Iris pigment epithelial cell (primary cell): ENCODE measurements at places on chromosomes 4 and X.
A peak's percentile ranks its signal among the peaks of the same experiment; 100 is the strongest.

- DNase-seq, result no peak
Measured at GRCh38 chr4:87662871-87663270, 12.8 kb downstream of the DMP1 start.

GRCh38 chrX:38220415-38221390 lies at the start of gene SRPX:
Gene SRPX (minus strand): TSS chrX:38220871. CDS start chrX:38220792, 79 bp downstream.
- DNase-seq, result peak; percentile 25

DNA sequence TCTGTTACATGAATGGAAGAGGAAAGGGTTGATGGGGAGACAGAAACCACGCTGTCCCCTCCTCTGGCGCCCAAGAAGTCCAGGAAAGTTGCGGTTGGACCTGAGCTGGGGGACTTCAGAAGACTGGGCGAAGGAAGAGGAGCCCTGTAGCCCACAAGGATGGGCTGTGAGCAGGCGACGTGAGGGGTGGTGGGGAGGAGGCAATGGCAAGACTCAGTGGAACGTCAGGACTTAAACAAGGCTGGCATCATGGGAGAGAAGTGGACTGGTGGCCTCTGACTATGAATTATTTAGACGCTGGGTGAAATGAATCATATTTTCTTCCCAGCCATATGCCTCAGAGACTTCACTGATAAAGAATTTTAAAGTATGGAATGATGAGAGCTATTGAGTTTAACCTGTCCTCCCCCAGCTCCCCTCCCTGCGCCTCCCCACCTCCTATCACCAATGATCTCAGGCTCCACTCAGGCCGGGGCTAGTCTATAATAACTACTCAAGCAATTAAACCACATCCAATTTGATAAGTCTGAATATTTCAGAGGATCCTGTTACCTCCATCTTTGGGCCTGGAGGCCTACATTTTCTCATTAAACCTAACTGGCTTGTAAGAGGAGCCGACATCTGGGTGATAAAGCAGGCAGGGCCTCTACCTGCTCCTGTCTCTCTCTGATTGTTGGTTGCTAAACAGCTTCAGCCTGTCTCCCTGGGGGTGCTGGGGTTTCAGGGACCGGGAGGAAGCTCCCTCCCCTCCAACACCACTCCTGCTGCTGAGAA lies 63.6 kb downstream of the SMIM20 start:
- no peak for DNase-seq

DNA sequence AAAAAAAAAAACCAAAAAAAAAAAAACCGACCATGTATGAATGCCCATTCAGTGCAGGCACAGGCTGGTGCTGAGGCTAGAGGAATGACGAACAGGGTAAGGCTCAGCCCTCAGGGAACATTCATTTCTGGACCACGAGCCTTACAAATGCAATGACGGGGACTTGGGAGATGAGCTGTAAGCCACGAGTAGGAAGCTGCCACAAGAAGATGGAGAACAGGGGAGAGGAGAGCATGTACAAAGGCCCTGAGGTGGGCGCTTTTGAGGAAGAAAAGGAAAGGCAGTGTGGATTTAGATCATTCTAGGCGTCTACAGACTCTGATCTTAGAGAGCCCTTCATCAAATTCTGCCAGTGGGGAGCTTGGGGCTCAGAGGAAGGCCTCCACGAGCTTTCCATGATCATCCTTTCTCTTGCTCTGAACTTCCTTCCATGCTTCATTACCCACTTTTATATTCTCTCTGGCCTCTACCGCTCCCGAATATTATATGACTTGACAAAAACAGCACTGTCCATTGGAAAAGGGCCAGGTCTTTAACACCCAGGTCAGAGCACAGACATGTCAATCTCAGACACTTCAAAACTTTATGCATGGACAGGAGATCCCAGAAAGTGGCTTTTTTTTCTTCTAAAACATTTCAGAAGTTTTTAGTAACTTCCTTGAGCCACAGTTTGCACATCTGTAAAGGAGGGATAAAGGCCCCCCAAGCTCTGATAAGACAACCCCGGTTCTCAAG lies 3.3 kb upstream of the ZNF518B start:
- DNase-seq, result no peak

DNA sequence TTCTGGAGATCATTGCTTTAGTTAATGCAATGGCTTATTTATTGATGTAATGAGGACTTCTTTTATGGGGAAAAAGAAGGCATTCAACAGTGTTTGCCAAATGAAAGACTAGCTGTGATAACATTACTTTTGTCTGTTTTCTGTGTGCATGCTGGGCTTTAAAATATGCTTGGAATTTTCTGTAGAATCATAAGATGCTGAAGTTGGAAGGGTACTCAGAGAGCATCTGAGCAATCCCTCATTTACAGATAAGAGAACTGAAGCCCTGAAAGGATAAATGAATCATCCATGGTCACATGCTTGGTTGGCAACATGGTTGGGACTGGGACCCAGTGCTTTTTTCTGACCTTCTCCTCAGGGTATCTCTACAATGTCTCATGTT lies 31.4 kb upstream of the PITX2 start:
- DNase-seq, result peak; percentile 80

GRCh38 chrX:139739138-139739537 lies 31.2 kb upstream of the MCF2 start:
- DNase-seq, result peak; percentile 26

DNA sequence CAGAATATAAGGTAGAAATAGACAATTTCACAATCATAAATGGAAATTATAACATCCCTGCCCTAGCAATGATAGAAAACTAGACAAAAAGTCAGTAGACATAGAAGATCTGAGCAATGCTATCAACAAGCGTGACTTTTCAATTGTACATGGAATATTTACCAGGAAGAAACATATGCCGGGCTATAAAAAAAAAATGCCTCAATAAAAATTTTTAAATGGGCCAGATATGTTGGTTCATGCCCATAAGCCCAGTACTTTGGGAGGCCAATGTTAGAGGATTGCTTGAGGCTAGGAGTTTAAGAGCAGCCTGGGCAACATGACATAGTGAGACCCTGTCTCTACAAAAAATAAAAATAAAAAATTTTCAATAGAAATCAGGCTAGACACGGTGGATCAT lies 5.3 kb upstream of the MTNR1A start:
- DNase-seq, result no peak

- no peak for DNase-seq
Measured at GRCh38 chrX:68190799-68191198, 242.5 kb downstream of the OPHN1 start.

GRCh38 chr4:7663075-7663541 lies 228.4 kb upstream of the PSAPL1 start:
- DNase-seq, result no peak

GRCh38 chr4:6776920-6777635 lies 5.4 kb upstream of the KIAA0232 start:
- no peak for DNase-seq

DNA sequence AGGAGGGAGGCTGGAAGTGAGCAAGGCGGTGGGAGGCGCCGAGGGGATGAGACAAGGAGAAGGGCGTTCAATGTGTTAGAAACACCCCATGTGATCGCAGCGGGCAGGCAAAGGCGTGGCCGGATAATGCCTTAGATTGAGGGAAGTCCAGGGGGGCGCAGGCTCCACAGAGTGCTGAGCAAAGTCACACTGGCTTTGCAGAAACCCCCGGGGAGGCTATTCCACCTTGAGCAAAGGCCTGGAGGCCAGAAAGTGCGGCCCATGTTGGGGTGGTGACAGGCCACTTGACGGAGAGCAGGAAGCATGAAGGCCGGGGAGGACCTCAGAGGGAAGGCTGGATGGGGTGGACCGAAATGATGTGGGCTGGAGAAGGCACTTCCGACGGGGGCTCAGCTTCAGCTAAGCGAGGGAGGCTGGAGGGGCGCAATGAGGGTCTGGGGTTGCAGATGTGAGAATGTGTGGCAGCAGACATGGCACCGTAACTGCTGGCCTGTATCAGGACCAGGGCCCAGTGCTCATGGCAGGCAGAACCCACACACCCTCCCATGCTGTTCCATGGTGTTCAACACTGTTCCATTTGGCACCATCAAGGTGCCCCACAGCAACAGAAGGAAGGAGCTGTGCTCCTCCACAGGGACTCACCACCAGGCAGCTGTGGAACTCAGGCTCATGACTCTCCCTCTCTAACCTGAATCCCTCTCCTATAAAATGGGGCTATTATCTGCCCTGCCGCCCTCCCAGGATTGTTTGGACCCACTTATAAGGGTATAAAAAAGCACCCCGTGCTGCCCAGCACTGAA lies 50.3 kb downstream of the HMX1 start:
- DNase-seq, result no peak

GRCh38 chr4:52037689-52038102 lies 403 bp downstream of the SGCB start:
- peak; percentile 45 for DNase-seq

- peak; percentile 36 for DNase-seq
Measured at GRCh38 chr4:21858971-21859370, 89.6 kb downstream of the KCNIP4 start.

GRCh38 chrX:132394591-132394990 lies 94.2 kb downstream of the MBNL3 start:
- no peak for DNase-seq

GRCh38 chr4:89249313-89249712 lies 58.3 kb downstream of the GPRIN3 start:
- no peak for DNase-seq

GRCh38 chr4:26171501-26171900 lies 149.3 kb upstream of the RBPJ start:
- no peak for DNase-seq

DNA sequence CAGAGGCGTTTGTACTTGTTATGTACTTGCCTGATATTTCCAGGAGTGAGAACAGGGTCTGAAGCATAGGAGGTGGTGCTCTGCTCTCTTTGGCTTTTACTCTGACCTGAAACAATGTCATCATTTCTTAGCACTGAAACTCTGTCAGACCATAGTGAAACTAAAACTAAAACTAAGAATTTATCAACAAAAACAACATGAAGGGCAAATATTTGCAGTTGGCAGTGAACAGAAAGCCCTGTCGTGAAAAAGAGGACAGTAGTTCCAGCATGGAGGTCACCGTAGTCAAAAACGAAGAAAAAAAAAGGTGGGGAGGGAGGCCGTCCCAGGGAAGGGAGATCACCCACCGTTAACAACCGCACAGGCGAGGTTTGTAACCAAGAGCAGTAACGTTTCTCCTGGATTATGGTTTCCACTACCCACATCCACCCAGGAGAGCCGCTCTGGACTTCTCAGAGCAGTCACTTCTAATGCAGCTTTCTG lies 97.5 kb downstream of the ANK2 start:
- no peak for DNase-seq

GRCh38 chr4:10983885-10984640 lies 299.5 kb upstream of the CLNK start:
- no peak for DNase-seq

DNA sequence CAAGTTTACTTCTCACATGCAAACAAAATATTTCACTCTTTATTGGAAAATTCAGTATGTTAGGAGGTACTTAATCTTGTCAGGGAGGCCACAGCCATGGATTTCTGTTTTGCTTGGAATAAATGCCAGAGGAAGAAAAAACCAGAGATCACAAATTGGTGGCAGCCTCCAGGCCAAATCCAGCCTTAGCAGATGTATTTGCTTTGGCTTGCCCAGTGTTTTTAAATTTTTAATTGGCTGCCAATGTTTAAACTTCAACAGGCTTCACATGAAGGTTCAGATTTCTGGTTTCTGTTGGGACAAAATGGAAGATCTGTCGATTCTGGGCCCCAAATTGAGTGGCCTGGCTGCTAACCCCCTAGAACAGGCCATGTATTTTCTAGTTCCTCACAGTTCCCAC lies 19.2 kb downstream of the YY2 start:
- DNase-seq, result no peak

DNA sequence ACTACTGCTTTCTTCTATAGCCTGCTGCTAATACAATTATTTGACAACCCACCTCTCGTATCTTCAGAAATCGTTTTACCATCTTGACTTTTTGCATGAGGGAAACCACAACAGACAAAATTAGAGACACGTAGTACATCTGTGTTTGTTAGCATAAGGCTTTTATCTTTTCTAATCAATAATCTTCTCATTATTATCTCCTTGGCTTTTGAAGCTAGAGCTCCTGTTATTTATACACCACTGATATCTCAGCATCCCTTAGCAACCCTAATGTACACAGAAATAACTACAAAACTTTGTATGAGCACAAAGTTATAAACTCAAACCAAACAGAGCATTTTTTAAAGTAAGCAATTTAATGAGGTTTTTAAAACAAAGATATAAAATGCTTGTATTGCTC lies 39.7 kb downstream of the CORIN start:
- no peak for DNase-seq

DNA sequence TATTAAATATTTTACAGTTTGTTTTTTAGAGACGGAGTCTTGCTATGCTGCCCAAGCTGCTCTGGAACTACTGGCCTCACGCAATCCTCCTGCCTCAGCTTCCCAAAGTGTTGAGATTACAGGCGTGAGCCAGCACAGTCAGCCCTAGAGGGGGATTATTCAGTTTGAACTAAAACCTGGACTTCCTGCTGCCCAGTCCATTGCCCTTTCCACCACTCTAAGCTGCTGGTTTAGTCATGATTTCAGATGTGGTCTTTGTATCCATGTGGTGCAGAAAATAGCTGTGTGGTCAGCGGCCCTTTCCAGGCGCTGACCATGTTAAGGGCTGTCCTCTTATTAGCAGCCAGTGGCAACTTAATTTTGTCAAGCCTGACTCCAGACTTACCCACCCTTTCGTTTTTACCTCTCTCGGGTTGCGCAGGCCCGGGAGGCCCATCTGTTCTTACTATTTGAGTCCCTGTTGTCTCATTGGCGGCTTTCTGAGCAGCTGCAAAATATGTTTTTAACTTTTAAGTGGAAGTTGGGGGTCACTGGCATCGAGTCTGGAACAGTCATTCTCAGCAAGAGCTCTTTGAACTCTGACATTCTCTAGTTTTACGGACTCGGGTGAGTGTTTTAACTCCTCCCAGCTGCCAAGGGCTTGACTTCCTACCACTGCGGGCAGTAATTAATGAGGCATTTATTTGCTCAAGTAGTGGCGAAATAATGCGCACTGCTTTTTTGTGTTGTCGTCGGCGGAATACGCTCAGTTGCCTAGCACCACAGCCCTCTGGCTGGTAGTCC lies 773 bp upstream of the VMA21 start:
- peak; percentile 47 for DNase-seq

GRCh38 chrX:24168807-24169206 lies 19.3 kb downstream of the ZFX start:
- DNase-seq, result no peak

DNA sequence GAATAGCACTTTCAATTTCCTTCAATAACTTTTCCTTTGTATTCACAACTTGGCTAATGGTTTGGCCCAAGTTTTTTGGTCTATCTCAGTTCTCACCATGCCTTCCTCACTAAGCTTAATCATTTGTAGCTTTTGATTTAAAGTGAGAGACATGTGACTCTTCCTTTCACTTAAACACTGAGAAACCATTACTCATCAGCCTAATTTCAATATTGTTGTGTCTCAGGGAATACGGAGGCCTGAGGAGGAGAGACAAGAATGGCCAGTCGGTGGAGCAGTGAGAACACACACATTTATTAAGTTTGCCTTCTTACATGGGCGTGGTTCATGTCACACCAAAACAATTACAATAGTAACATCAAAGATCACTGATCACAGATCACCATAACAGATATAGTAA lies 56.7 kb downstream of the TSPAN5 start:
- DNase-seq, result peak; percentile 79

DNA sequence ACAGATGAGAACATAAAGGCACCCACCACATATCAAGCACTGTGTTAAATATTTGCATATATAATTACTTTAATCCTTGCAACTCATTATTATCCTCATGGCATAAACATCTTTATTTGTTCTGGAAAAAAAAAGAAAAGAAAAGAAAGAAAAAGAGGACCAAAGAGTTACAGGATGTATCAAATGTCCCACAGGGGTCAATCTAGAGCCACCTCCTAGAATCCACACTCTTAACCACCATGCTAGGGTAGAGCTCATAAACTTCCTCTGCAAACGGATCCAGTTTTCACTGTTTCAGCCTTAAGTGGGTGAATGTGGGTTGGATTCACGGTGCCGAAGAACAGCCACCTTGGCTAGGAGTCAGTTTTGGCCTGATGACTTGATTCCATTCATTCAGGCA lies 171.1 kb upstream of the PPARGC1A start:
- no peak for DNase-seq
